SW 1271 (cell line): ENCODE measurements at places on chromosomes 7 and 10.

GRCh38 chr7:125355899-125356298 is 426.3 kb upstream of the POT1 start:
- DNase-seq = no peak

DNA sequence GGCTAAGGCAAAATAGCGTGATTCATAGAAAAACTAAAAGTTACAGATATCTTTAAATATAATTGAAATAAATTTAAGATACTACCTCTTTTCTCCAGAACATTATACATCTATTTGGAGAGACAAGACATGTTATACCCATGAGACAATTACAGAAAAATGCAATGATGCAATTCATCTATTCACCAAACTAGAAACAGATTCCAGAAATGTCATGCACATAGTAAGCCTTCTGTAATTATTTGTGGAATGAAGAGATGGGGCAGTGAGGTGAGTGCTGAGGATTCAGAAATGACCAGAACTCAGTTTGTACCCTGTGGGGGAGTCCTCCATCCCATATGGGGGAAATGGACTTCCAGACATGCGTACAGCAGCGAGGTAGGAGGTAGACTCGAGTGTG is 99.4 kb downstream of the MKX start:
- DNase-seq = no peak

GRCh38 chr7:1324028-1324900 is 91.6 kb downstream of the UNCX start:
- DNase-seq = no peak

- DNase-seq = no peak
These were observed 31.3 kb upstream of the STOX1 start for GRCh38 chr10:68795886-68796532.

GRCh38 chr10:15141136-15142054 is 27.1 kb downstream of the NMT2 start:
- DNase-seq = no peak

DNA sequence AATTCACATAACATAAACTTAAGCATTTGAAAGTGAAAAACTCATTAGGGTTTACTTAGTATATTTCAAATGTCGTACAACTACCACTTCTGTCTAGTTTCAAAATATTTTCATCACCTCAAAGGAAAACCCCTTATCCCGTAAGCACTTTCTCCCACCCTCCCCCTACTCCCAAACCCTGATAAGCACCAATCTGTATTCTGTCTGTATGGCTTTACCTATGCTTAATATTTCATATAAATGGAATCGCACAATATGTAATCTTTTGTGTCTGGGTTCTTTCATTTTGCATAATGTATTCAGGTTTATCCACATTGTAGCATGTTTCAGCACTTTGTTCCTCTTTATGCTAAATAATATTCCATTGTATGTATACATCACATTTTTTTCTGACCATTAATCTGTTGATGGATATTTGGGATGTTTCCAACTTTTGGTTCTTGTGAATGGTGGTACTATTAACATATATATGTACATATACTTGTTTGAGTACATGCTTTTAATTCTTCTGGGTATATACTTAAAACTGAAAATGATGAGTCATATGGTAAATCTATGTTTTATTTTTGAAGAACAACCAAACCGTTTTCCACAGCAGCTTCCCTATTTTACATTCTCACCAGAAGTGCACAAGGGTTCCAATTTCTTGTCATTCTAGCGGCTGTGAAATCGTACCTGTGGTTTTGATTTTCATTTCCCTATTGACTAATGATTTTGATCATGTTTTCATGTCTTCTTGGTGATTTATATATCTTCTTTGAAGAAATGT is 6.2 kb upstream of the STARD3NL start:
- DNase-seq = no peak
